ENCODE measurements at places on chromosomes 4 and X.

DNA sequence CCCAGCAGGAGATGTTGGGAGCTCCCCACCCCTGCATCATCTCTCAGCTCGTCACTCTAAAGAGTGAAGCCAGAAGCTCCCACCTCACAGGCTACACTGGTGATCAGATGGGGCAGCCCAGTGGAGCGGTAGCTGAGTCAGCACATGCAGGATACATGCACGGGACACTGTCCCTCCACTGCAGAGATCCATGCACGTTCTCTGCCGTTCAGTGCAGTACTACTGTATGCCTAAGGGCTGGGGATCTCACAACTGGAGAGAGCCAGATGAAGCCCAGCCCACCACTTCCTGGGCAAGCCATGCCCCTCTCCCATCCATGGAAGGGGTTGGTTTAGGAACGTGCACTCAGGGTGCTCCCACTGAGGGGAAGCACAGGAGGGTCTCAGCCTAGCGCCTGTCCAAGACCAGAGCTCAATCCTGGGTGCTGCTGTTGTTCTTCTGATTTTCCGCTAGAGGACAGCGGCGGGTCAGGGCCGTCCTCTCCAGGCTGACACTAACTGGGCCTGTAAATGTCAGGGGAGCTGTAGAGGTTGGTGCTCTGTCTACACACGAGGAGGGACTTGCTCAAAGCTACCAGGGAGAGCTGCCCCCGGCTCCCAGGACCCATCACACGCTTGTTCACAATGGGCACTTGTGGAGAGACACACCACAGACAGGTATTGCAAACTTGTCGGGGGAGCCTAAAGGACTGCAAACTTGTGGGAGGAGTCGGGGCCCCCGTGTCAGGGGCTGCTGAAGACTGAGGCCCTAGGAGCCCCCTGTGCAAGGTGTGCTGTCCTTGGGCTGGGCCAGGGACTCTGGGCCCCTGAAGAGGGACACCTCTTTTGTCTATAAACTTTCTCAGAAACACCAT, 18.2 kb upstream of the ABLIM2 start:
- no peak for DNase-seq

- DNase-seq: no peak
Measured at GRCh38 chr4:169107528-169107927, 97.5 kb upstream of the CBR4 start.

DNA sequence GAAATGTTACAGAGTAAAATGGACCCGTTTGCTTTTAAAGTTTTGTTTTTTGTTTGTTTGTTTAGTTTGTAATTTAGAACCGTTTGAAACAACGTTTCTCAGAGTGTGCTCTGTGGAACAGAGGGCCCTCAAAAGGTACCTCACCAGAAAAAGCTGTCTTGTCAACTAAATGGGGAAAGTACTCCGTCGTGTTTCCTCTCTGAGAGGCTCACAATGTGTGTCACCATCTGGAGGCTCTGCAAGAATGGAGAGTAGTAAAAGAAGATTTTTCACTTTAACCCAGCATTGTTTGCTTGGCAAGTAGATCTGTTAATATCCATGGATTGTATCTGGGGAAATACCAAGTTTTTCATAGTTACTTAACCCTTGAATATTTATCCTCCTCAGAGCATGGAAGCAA, 1.5 kb upstream of the ENPEP start:
- DNase-seq: no peak

GRCh38 chr4:11954093-11954492, 525.4 kb upstream of the HS3ST1 start:
- no peak for DNase-seq
